ENCODE measurements at places on chromosomes 6 and 20.

DNA sequence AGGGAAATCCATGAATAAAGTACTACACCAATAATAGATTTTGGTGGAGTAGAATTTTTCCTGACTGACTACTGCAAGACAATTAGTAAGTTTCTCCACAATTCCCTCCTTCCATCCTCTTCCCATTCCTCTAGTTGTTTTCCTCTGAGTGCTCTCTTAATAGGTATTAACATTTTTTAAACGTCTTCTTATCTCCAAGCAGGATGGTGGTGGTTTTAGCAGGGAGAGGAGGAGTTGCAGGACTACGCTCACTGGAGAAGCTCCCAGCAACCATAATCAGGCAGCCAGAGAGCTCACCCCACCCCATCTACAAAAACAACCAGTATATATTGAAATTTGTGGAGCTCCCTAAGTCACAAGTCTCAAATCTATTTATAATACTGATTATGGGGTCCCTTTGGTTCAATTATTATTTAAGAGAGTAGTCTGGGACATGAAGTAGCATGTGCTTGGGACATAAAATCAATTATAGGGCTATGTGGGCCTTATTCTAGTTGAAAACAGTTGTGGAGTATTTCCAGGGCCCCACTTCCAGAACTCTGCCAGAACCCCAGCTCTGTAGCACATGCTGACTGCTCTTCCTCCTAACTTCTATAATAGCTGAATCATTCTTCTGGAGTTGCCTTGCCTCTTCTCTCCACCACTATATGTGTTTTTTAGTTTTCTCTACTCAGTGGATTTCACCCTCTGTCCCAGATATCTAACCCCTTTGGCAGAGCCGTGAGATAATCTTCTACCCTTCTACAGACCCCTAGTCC is 49.8 kb downstream of the MYB start:
- no peak for DNase-seq

- DNase-seq, result peak; percentile 94
Measured at GRCh38 chr6:156686995-156687788, 90.0 kb upstream of the ARID1B start.

- DNase-seq, result no peak
Measured at GRCh38 chr6:12913201-12913600, 196.6 kb downstream of the PHACTR1 start.

- no peak for DNase-seq
Measured at GRCh38 chr20:48818481-48818987, 9.3 kb downstream of the PREX1 start.

- DNase-seq, result peak; percentile 85
Measured at GRCh38 chr6:30942338-30943060, 1.7 kb downstream of the MUCL3 start.

- DNase-seq, result no peak
Measured at GRCh38 chr6:38555606-38556005, 84.1 kb downstream of the BTBD9 start.

DNA sequence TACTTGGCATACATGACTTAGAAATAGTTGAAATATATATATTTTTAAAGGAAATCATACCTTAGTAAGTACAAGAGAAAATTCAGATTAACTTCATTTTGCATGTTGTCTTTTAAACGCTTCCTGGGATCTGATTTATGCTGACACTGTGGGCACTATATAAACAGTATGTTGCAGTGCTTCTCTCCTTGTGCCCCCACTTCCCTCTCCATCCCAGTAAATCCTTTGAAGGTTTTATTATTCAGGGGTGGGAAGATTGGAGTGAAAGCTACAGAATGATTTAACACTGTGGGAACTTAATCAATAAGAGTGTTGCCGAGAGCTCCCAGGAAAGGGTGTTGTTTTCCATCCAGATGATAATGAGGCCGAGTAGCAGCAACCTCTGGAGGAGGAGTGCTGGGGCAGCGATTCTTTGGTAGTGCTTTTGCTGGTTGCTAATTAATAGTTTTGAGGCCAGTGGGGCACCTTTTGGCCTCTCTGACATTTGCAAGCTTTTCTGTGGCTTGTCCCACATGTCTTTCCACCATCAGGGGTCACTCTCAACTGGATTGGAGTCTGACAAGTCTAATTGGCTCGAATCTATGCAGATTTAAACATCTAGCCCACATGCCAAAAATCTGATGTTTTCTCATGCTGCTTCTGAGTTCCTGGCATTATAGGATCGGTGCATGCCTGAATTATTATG is 183.0 kb upstream of the MMS22L start:
- DNase-seq, result no peak

GRCh38 chr20:60403105-60403741 is 445.0 kb downstream of the CDH26 start:
- no peak for DNase-seq

- DNase-seq, result no peak
Measured at GRCh38 chr6:56497240-56497639, 145.4 kb downstream of the DST start.

DNA sequence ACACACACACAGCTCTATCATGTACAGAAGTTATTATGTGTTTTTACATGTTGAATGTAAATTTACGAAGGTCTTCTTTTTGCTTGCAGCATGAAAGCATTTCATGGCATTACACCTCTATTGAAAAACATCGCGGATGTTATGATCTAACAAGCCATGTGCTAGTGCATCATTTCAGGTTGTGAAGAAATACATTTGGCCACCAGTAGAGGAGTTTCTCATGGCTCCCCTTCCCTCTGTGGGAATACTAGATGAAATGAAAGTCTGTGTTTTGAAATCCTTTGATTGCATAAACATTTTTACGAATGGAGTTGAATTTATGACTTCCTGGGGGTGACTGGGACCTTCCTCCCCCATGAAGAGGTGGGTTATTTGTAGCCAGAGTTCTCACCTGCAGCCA is 17.7 kb downstream of the MAS1 start:
- no peak for DNase-seq

DNA sequence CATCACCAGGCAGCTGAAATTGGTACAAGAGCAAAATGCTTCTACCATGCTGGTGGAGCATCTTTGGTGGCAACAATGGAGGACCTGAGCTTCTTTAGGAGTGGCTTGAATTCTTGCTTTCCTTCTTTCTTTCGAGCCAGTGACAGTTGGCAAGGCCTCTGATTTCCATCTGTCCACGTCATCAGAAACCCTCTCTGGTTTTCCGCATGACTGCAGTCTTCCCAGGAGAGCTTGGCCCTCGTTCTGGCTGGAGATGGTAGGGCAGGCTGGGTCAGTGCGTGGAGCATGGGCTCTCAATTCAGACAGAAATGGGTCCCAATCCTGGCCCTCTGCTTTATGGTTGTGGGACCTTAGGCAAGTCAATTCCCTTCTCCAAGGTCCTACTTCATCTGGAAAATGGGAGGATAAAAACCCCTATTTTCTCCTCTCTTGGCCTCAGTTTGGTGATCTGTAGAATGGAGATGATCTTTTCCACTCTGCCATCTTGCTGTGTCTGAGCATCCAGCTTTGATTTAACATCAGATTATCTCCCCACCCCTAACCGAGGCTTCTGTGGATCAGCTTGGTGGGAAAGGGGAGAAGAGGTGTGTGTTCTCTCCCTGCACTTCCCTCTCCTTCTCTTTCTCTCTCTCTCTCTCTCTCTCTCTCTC is 3.6 kb upstream of the BPIFB1 start:
- DNase-seq, result no peak

- DNase-seq, result no peak
Measured at GRCh38 chr6:168581236-168581635, 140.3 kb downstream of the SMOC2 start.

DNA sequence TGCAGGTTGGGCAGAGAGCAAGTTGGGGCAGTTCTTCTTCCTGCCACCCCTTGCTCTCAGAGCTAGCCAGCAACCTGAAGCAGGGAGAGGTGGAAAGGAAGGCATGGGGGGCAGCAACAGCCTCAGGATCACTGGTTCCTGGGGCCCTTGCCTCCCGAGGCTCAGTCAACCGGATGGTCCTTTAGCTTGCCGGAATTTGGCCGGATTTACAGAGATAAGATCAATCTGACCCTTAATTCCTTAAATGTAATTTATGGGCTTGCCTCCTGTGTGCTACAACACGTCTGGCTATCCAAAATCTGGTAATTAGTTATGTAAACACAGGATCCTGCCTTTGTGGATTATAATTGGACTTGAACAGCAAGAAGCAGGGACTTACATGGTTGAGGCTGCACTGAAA is 19.5 kb upstream of the TCP11 start:
- no peak for DNase-seq

DNA sequence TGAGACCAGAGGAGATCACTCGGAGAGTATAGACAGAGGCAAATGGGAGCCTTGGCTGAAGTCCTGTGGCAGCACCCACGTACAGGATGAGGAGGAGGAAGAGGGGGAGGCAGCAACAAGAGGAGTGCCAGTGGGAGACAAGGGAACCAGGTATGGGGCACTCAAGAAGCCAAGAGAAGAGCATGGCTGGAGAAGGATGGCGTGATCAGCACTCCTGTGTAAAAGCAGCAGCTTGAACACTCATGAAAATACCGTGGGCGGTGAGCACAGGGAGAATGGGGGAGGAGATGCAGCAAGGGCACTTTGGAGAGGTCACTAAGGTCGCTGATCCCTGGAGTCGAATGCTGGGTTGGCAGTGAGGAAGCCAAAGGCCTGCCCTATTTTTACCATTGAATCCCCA is 51.2 kb upstream of the PRND start:
- no peak for DNase-seq

DNA sequence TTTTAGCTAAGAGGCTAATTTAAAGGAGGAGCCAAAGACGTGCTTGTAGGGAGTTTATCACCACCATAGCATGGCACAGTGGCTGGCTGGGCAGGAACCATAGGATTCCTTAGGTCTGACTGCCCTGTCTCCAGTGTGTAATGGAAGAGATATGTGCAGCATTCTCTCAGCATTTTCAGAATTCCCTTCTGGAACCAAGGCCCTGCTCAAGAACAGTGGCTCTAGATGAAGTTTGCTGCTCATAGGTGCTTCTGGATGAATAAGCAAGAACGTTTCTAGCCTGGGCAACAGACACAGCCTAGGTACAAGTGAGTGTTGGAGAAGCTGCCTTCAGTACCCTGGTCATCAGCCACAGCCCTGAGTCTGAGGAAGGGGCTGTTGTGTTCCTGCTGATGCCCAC is 69.1 kb downstream of the LCA5 start:
- DNase-seq, result no peak

DNA sequence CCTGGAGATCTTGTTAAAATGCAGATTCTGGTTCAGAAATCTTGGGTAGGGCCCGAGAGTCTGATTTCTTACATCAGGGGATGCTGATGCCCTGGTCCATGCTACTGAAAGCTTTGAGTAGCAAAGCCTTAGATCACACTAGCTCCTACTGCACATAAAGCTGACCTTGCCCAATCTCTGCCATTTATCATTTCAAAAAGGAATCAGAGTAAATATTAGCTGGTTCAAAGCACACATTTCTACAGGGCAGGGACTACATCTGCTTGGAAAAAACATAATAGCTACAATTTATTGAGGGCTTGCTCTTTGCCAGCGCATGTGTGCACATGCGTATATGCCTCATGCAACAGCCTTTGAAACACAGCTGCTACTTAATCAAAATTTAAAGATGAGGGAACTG is 440.4 kb upstream of the ARID1B start:
- no peak for DNase-seq

DNA sequence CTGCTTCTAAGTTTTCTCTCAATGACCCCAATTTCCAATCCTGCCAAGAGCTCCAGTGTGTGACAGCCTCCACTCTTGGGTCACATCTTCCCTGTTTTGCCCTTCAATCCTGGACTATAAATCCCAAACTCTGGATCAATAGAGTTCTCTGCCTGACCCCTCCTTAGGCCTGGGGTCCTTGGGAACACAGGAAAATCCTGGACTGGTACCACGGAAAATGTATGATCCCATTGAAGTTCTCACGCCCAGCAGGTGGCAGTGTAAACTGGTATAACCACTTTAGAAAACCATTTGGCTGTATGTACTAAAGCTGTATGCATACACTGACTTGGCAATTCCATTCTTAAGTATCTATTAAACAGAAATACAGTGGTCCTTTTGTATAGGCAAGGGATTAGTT is 98.0 kb downstream of the SNAP25 start:
- DNase-seq, result no peak

DNA sequence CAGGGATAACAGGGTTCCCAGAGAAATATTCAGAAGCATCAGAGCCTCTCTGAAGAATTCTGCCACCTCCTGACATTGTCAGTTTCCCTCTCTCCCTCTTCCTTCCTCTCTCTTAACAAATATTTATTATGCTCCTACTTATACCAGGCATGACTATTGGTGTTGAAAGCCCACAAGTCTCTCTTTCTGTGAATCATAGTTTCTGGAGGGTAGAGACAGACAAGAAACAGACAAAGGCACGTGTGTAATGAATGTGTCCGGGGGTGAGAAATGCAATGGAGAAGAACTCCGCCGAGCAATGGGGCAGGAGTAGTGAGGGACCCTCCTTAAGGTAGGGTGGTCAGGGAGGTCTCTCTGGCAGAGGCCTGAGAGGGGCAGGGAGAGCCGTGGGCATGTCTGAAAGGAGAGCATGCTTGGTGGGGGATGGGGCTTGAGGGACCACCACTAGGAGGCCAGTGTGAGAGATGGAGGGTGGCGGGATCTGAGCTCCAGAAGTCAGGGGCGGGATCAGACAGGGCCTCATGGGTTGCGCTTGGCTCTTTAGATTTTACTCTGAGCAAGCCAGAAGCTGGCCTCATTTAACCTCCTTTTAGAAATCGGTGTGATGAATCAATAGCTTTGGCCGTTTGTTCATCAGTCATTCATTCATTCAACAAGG is 57.3 kb downstream of the EYA2 start:
- DNase-seq, result no peak

DNA sequence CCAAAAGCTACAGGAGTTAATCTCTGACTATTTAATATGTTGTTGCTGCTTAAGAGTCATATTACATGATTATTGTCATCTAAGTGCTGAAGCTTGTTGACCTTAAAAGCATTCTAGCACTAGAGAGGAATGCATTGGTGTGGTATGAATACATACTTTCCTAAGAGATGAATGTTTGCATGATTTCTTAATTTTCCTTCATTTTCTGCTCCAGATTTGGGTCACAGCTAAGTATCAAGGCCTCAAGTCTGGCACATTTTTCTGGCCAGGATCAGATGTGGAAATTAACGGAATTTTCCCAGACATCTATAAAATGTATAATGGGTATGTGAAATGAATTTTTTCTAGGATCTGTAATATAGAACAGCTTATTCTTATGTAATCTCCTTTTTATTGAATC is 53.6 kb downstream of the ENPP1 start:
- no peak for DNase-seq

- no peak for DNase-seq
Measured at GRCh38 chr6:905556-905955, 212.6 kb upstream of the EXOC2 start.
